ENCODE measurements at places on chromosomes 12 and 14.

DNA sequence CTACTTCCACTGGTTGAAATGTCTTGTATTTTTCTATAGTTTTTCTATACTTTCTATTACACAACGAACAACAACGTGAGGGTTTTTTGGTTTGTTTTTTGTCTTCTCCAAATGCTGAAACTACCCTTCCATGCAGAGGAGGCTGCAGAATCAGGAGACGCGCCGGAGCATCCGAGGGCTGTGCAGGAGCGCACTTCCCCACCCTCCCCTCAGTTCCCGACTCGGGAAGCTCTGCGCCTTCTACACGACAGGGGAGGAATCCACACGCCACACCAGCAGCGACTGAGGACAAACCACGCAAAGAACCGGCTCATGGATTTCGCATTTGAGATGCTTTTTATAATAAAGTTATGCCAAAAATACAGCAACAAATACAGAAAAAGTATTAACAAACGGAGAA is 30.9 kb downstream of the SLC15A4 start:
- no peak for DNase-seq

DNA sequence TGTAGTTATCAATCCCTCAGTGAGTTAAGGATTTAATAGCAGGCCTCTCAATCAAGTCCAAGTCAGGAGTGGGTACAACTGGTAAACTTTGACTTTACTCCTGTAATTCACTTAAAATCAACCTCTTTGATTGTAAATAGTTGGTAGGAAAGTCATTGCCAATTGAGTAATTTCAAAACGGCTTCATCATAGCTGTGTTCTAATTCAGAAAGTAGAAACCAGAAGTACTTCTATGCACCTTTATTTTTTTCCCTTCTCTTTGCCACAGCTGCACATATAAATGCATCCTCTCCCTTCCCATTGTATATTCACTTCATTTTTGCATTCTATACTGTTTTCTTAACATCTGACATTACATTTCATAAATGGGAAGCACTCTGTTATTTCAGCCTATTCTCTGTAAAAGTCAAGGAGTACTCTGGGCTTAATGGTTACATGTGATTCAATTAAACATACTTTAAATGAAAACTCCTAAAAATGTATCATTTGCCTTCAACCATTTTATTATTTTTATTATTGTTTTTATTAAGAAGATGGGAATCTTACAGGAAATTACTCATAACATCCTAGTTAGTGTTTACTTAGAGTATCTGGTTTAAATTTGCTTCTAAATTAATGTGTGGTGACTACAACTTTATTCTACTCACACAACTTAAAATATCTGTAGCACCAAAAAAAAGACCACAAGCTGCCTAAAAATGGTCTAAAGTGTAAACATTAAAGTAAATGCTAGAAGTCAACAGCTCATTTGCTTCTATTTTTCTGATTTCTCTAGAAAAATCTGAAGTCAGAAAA is 171.2 kb downstream of the CEP128 start:
- DNase-seq = no peak

DNA sequence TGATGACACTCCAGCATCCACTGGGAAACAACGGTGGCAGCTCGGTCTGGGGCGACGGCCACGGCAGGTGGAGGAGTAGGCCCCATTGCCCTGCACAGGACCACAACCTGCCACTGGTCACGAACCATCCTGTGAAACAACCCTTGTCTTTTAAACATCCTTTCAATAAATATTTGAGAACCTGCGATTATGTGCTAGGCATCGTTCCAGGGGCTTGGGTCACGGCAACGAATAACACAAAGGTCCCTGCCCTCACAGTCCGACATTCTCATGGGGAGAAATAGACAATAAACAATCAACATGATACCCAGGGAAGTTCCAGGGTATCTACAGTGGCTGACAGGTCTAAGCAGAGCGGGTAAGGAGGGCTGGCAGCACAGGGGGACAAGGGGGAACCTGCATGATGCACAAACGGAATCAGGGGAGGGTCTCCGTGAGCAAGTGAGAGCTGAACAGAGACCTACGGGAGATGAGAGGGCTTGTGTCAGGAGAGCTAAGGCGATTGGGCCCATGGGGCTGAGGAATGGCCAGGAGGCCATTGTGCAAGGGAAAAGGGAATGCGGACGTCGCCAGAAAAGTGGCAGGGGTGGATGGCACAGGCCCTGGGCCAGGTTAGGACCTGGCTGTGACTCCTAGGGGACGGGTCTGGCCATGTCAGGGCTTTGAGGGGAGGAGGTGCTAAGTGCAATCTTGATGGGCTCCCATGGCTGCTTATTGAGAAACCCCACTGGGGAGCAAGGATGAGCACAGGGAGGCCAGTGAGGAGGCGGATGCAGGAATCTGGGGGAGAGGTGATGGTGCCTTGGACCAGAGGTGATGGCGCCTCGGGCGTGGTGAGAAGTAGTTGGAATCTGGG is 9.7 kb downstream of the SCARB1 start:
- DNase-seq = no peak

DNA sequence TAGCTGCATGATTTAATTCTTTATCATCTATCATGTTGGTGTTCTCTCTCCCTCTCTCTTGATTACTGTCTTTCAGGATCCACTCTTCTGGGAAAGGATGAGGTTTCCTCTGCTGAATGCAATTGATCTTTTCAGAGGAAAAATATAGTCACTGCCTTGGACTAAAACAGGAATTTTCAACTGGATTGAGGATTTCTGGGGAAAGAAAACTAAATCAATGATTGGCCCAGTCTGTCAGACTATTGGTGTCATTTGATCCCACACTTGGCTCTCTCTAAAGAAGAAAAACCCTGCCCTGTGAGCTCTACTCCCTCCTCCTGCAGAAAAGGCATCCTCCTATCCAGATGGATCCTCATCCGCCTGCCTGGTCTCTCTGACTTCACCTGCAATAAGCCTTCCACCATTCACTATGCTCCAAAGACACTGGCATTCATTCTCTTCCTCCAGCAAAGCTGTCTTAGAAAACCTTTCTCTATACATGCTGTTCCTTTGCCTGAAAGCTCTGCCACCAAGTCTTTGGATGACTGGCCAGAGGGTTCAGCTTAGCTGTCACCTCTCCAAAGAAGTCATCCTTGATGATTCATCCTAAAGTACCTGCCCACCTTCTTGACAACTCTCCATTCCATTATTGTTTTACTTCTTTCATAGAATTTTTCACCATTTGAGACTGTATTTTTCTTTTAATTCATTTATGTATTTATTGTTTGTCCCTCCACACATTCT is 127.7 kb upstream of the CAND1 start:
- peak; percentile 34 for DNase-seq

DNA sequence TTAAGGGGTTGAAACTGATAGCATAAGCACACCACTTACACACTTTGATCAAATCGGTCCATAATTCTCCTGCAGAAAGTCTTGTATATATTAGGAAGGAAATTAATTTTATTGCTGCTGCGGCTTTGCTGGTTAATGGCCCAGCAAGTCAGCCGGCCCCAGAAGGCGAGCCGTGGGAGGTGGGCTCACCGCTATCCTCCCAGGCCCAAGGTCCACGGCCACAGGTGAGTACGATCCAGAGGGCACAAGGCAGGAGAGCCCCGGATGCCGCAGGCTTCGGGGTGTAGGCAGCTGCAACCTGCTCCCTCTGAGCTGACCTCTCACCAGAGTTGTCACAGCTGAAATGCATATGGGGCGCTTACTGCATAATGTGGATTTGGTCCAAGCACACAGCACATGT is 165.7 kb downstream of the TBX5 start:
- DNase-seq = no peak

- DNase-seq = peak; percentile 2
Observed at GRCh38 chr12:44875417-44875953, 630 bp downstream of the NELL2 start.

GRCh38 chr14:92726135-92726932 is 22.1 kb downstream of the LGMN start:
- peak; percentile 13 for DNase-seq

- peak; percentile 44 for DNase-seq
Observed at GRCh38 chr12:94560431-94561221, 89.7 kb downstream of the TMCC3 start.

- DNase-seq = no peak
Observed at GRCh38 chr14:34164162-34164864, 213.4 kb upstream of the EGLN3 start.

- no peak for DNase-seq
Observed at GRCh38 chr12:87160848-87161601, 868.2 kb downstream of the C12orf50 start.

GRCh38 chr12:114776731-114777442 is 92.9 kb upstream of the TBX3 start:
- DNase-seq = no peak

Data from stimulated activated CD4-positive, alpha-beta T cell treated with anti-CD3 and anti-CD28 coated beads, Interleukin-1b, Interleukin-23, amount 100 ng/mL, for 48 hours (primary cell).